ENCODE measurements at places on chromosomes 6 and 20.

GRCh38 chr20:45320948-45321595 is 13.0 kb upstream of the MATN4 start:
- peak; percentile 33 for DNase-seq

GRCh38 chr20:51211191-51211590 is 188.3 kb upstream of the KCNG1 start:
- DNase-seq, result no peak

GRCh38 chr6:163706500-163707087 is 292.1 kb downstream of the QKI start:
- DNase-seq, result no peak

GRCh38 chr6:15876406-15876805 is 213.6 kb upstream of the DTNBP1 start:
- peak; percentile 83 for DNase-seq

DNA sequence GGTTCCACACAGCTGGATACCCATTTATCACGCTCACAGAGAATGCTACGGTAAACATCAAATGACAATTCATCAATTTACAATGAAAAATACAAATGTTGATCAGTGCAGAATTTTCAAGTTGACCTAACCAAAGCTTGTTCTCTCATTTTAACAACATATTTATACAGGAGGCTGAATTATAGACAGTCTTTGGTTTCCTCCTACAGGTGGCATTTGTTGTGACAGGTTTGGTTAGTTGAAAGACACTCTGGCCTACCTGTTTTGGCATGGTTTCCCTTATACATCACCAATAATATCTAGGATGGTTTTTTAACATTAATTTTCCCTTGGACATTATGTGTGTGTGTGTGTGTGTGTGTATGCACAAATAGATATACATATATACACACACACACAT is 642.5 kb upstream of the MMS22L start:
- no peak for DNase-seq

DNA sequence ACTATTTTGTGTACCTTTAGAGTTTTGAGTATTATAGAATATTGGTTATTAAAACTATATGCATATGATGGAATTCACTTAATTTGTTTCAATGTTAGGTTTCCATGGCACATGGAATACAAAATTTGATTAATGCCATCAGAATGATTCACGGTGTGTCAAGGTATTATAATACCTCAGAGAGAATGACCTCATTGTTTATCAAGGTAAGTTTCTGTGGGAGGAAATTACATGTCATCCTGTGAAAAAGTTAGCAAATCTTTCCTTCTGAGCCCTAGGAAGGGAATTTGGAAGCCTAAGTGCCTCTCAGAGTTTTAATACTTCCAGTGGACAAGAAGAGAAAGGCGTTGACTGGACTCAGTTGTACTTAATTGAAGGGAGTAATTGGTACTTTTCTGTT is 40.8 kb downstream of the DNAH8 start:
- no peak for DNase-seq

- no peak for DNase-seq
Measured at GRCh38 chr20:59146780-59147565, 16.6 kb upstream of the ZNF831 start.

GRCh38 chr20:36035745-36036144 is 67.4 kb downstream of the CNBD2 start:
- DNase-seq, result no peak

- DNase-seq, result no peak
Measured at GRCh38 chr20:25496165-25496967, 88.9 kb downstream of the GINS1 start.

- no peak for DNase-seq
Measured at GRCh38 chr20:61311656-61312387, 59.8 kb downstream of the CDH4 start.

GRCh38 chr6:107115695-107116327 is 496 bp upstream of the BEND3 start:
- DNase-seq, result no peak

- no peak for DNase-seq
Measured at GRCh38 chr20:51760905-51761546, 7.2 kb downstream of the ATP9A start.

GRCh38 chr6:147711476-147711875 is 203.0 kb downstream of the SAMD5 start:
- no peak for DNase-seq

GRCh38 chr6:164025180-164025579 is 610.7 kb downstream of the QKI start:
- no peak for DNase-seq

DNA sequence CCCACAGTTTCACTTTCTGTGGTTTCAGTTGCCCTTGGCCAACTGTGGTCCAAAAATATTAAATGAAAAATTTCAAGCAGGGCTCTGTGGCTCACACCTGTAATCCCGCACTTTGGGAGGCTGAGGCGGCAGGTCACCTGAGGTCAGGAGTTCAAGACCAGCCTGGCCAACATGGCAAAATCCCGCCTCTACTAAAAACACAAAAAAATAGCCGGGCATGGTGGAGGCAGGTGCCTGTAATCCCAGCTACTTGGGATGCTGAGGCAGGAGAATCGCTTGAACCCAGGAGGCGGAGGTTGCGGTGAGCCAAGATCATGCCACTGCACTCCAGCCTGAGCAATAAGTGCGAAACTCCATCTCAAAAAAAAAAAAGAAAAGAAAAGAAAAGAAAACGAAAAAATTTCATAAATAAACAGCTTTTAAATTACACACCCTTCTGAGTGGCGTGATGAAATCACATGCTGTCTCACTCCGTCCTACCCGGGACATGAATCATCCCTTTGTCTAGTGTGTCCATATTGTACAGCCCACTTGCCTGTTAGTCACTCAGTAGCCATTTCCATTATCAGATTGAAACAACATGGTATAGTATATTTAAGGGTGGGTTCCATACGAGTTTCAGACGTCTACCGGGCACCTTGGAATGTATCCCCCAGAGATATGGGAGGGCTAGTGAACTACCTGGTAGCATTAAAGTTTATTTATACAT is 11.7 kb downstream of the PTPRK start:
- no peak for DNase-seq

- DNase-seq, result no peak
Measured at GRCh38 chr6:165766457-165766856, 103.4 kb upstream of the PDE10A start.

DNA sequence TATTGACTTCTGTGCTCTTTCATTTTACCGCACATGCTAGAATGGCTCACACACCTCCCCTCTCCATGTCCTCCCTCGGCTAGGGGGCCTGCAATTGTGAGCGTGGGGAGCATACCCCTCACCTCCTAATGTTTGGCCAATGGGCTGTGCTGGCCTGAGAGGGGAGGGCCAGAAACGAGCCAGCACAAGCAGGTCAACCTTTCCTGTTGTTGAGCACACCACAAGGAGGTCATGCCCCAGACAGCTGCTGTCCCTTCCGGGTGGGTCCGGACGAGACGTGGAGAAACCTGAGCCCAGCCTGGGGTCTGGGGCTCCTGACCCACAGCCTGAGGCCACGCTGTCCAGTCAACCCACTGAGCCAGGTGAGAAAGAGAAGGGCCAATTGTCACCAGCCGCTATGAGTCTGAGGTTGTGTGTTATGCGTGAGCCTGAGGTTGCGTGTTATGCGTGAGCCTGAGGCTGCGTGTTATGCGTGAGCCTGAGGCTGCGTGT is 77.4 kb downstream of the TTLL2 start:
- no peak for DNase-seq

GRCh38 chr6:163588220-163588919 is 173.9 kb downstream of the QKI start:
- DNase-seq, result no peak

DNA sequence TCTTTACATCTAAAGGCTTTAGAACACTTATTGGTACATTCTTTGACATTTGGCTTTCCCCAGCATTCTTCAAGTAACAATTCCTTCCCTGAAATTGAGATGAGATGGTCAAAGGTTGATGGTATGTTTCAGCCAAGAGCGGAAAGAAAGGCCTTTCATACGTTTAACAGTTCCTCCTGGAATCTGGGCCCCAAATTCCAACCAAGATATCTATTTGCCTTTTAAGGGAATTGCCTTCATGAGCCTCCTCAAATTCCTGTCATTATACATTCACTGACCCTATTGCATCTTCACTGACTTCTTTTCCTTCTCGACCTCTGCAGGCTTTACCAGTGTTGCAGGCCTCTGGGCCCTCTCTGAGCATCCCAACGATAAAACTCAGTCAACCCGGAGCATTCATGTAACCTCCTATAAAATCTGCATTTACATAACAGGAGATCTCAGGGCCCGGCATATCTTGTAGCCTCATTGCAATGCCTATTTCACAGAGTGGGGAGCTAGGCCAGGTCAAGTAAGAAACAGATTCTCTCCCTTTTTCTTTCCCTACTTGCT is 18.3 kb upstream of the WFDC9 start:
- DNase-seq, result no peak

- no peak for DNase-seq
Measured at GRCh38 chr6:83707829-83708545, 914 bp downstream of the SNAP91 start.

DNA sequence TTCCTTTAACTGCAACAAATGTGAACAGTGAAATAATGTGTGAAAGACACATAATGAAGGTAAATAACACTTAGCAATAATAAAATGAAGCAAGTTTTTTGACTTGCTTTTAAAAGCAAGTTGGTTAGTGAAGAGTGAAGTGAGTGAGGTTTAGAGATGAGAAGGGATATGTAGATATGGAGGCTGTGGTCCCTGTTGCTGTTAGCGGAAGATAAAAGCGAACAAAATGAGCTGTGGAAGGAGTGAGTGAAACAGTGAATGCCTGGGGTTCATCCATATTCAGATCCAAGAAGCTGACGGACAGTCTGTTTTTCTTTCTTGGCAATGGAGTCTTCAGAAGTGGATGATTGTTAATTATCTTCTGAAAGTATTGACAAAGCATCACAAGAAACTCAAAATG is 23.5 kb downstream of the ZBTB9 start:
- DNase-seq, result no peak

DNA sequence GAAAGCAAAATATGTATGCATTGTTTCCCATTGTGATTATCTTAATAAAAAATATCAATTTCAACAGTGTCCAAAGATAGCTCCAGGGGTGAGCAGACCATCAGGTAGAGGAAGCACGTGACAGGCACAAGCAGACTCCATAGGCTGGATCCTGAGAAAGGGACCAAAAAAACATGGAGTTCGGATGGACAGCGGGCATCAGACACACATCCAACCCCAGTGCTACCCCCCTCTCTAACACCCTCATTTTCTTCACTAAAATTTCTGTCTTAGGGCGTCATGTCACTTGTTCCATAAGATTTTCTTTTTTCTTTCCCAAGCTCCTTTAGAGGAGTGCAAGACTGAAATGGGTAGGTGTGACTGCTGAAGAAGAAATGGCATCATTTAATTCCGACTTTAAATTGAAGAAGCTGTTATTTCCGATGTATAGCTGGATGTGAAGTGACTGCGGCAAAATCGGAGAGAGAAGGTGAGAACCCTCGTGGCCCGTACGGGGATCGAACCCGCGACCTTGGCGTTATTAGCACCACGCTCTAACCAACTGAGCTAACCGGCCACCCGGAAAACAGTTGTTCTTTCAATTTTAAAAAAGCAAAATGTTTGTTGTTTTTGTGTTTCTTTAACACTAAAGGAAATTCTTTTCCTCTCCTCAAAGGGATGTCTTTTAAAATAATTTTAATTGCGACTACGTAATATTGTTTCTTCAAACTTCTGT is 10.3 kb upstream of the PRSS16 start:
- DNase-seq, result peak; percentile 12

- no peak for DNase-seq
Measured at GRCh38 chr20:33437141-33437911, 6.2 kb downstream of the SNTA1 start.

DNA sequence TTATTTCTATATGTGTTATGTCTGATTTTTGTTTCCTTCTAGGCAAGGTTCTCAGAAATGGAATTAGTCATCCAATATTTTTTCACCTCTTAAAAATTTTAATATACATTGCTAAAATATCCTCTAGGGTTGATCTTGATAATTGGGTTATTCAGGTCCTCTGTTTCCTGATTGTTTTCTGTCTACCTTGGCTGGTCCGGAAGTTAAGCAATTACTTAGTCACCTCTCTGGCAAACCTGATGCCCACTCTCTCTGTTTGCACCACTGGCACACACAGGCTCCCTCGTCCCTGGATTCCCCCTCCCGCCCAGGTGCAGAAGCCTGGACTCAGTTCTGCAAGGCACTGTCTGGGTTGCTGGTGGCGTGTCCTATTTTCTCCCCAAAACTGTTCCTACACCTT is 27.7 kb downstream of the CST9L start:
- DNase-seq, result no peak

All from inflammatory macrophage treated with lipopolysaccharide for 1 hour (primary cell).